ENCODE measurements at places on chromosomes 1 and 21. TPM values are rescaled to one million over a fixed set of nuclear protein-coding genes. Genes with fewer than 3 reads are reported as not detected.
A peak's percentile ranks its signal among the peaks of the same experiment; 100 is the strongest.

GRCh38 chr1:218463194-218464156 is 118.3 kb downstream of the TGFB2 start:
- peak overlapping the region; percentile 75 for H3K27ac ChIP-seq
- DNase-seq = peak; percentile 84
- H3K4me3 ChIP-seq = no peak overlapping the region
- peaks cover 35% of the 10 kb centered on the region for H3K4me1 ChIP-seq
- H3K27me3 ChIP-seq = no peaks in the 10 kb centered on the region

DNA sequence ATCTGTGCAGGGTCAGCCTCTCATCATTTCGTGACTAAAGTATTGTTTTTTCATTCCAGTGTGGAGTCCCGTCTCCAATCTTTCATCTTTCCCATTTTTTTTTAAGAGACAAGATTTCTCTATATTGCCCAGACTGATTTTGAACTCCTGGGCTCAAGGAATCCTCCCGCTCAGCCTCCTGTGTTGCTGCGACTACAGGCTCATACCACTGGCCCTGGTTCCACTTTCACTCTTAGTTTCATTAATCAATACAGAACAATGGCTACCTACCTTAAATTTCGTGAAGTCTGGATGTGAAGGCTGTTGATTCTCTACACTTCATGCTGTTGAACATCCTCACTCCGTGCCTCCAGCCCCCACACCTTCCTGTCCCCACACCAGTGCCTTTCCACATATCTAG is 97.7 kb upstream of the GREM2 start:
- no peaks in the 10 kb centered on the region for H3K27me3 ChIP-seq
- no peak for DNase-seq
- peak overlapping the region; percentile 9 for H3K4me3 ChIP-seq
- no peaks in the 10 kb centered on the region for H3K36me3 ChIP-seq

DNA sequence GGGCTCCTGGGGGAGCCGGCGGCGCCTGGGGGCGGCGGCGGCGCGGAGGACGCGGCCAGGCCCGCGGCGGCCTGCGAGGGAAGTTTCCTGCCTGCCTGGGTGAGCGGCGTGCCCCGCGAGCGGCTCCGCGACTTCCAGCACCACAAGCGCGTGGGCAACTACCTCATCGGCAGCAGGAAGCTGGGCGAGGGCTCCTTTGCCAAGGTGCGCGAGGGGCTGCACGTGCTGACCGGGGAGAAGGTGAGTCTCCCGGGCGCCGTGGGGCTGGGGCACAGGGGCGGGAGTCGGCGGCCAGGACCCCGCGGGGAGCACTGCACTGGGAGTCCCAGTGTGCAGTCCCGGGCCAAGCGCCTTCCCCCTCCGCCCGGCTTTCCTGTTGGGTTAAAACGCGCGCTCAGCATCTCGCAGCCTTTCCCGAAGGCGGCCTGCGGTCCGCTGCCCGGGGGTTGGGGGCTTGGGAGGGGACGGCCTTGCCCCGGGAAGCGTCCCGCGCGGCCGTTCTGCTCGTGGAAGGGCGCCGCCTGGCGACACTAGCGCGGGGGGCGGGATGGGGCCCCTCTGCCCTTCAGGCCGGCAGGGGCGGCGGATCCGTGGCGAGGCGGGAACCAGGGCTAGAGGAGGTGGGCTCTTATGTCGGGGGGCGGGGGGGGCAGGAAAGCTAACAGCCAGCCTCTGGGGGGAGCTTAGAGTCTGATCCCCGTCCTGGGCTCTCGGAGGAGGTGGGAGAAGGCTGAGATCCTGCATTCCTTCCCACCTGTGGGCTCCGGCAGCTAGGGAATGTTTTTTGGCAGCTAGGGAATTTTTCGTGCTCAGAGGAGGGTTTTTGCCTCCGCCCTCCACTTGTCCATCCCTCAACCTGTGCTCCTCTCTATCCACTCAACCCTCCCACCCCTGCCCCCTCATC is 1.1 kb downstream of the HUNK start:
- H3K36me3 ChIP-seq = no peaks in the 10 kb centered on the region
- peak; percentile 25 for DNase-seq
- peaks cover 21% of the 10 kb centered on the region for H3K27me3 ChIP-seq
- H3K27ac ChIP-seq = no peak overlapping the region
- peak overlapping the region; percentile 53 for H3K4me3 ChIP-seq

DNA sequence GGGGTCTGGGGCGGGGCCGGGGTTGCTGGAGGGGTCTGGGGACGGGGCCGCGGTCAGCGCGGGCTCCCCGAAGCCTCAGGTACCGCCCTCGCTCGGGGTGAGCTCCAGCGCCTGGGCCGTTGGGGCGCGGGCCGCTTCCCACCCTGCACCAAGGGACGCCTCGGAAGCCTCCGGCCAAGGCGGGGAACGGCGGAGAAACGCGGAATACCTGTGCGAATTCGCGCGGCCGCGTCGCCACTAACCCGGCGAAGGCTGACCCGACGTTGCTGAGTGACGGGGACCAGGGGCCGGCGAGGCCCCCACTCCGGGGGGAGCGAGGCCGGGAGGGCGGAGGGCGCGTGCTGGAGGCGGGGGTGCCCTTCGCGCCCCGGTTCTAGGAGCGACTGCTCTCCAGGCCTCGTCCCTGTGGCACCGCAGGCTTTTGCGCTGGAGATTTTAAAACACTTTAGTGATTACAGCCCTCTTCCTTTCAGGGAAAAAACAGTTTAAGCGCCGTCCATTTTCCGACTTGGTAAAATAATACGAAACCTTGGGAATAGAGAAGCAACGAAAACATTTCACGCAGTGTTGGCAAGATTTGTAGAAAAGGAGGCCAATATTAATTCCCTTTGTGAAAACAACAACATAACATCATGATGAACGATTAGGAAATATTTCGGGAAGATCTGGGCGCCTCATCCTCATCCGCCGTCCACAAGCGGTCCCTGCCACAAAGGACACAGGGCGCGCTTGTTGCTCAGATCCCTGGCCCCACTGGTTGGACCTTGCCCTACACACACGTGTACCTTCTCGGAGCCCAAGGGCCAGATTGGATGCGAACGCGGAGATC is 971 bp upstream of the GNG4 start:
- no peak overlapping the region for H3K27ac ChIP-seq
- H3K4me1 ChIP-seq = no peaks in the 10 kb centered on the region
- peaks cover 21% of the 10 kb centered on the region for H3K27me3 ChIP-seq
- peak overlapping the region; percentile 14 for H3K4me3 ChIP-seq
- no peaks in the 10 kb centered on the region for H3K36me3 ChIP-seq

DNA sequence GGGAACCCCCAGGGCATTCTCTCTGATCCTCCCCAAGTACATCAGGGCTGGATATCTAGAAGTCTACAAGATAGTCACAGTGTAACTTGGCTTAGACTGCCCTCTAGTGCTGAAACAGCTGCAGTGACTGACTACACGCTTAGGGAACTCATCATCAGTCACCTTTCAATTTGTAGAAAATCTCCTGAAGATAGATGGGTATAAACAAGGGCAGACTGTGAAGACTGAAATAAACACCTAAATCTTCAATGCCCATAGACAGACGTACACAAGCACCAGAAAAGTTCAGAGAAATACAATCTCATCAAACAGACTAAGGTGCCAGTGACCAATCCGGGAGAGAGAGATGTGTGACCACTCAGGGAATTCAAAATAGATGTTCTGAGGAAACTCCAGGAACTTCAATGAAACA is 46.6 kb downstream of the PACC1 start:
- DNase-seq = peak; percentile 59
- no peaks in the 10 kb centered on the region for H3K4me1 ChIP-seq
- H3K36me3 ChIP-seq = no peaks in the 10 kb centered on the region
- H3K27me3 ChIP-seq = no peaks in the 10 kb centered on the region
- no peak overlapping the region for H3K27ac ChIP-seq

DNA sequence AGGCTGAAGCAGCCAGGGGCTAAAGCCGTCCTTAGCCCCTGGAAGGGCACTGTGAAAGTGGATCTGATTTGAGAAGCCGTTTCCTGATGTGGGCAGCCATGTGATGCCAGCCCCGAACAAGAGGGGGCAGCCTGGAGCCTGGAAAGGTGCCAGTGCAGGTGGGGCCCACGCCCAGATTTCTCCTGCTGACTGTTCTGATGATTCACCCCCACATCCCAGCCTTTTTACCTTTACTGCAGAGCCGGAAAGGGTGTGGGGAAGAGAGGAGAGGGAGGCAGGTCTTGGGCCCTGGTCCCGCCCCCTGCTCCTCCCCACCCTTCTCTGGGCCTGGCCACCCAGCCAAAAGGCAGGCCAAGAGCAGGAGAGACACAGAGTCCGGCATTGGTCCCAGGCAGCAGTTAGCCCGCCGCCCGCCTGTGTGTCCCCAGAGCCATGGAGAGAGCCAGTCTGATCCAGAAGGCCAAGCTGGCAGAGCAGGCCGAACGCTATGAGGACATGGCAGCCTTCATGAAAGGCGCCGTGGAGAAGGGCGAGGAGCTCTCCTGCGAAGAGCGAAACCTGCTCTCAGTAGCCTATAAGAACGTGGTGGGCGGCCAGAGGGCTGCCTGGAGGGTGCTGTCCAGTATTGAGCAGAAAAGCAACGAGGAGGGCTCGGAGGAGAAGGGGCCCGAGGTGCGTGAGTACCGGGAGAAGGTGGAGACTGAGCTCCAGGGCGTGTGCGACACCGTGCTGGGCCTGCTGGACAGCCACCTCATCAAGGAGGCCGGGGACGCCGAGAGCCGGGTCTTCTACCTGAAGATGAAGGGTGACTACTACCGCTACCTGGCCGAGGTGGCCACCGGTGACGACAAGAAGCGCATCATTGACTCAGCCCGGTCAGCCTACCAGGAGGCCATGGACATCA is at the start of gene SFN:
Gene SFN, plus strand, starts transcription at position 369 of the 904 bp plus-strand sequence. Its CDS starts 64 bp downstream, at position 433.
- peaks cover 7% of the 10 kb centered on the region for H3K4me1 ChIP-seq
- H3K27ac ChIP-seq = no peak within 1 kb of the TSS
- H3K36me3 ChIP-seq = no peaks in the 10 kb centered on the region
- H3K27me3 ChIP-seq = no peaks in the 10 kb centered on the region

- no peaks in the 10 kb centered on the region for H3K4me1 ChIP-seq
- H3K27me3 ChIP-seq = no peaks in the 10 kb centered on the region
- no peak for DNase-seq
- H3K36me3 ChIP-seq = no peaks in the 10 kb centered on the region
- no peak overlapping the region for H3K4me3 ChIP-seq
Observed at GRCh38 chr21:29638138-29638537, 301.7 kb downstream of the GRIK1 start.

- H3K27me3 ChIP-seq = peaks cover 2% of the 10 kb centered on the region
- no peak overlapping the region for H3K4me3 ChIP-seq
- no peaks in the 10 kb centered on the region for H3K4me1 ChIP-seq
- peak; percentile 67 for DNase-seq
Observed at GRCh38 chr1:31723828-31724359, 20.1 kb upstream of the COL16A1 start.

GRCh38 chr21:35579520-35580293 is 480.6 kb downstream of the SETD4 start:
- no peaks in the 10 kb centered on the region for H3K27me3 ChIP-seq
- peak; percentile 28 for DNase-seq
- no peak overlapping the region for H3K4me3 ChIP-seq
- H3K4me1 ChIP-seq = peaks cover 23% of the 10 kb centered on the region
- H3K36me3 ChIP-seq = no peaks in the 10 kb centered on the region

DNA sequence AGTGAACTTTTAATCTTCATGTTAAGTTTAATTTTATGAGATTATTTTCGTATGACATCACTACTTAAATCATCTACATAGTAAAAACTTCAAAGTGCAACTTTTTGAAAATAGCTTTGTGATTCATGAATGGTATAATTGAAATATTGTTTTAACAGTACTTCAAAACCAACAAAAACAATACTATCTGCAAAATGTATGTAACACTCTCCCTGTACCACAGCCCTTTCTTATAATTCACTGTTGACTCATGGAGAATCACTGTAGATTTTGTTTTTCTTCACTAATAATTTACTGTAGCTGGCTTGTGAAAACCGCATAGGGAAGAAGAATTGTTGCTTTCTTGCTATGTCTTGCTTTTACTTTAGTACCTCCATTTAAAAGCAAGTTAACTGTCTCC is 301.4 kb upstream of the ADAMTS5 start:
- H3K36me3 ChIP-seq = no peaks in the 10 kb centered on the region
- no peaks in the 10 kb centered on the region for H3K27me3 ChIP-seq

- no peaks in the 10 kb centered on the region for H3K36me3 ChIP-seq
- no peak overlapping the region for H3K4me3 ChIP-seq
- no peaks in the 10 kb centered on the region for H3K27me3 ChIP-seq
- peak; percentile 38 for DNase-seq
Observed at GRCh38 chr21:38494251-38494642, 4.0 kb downstream of the ERG start.

DNA sequence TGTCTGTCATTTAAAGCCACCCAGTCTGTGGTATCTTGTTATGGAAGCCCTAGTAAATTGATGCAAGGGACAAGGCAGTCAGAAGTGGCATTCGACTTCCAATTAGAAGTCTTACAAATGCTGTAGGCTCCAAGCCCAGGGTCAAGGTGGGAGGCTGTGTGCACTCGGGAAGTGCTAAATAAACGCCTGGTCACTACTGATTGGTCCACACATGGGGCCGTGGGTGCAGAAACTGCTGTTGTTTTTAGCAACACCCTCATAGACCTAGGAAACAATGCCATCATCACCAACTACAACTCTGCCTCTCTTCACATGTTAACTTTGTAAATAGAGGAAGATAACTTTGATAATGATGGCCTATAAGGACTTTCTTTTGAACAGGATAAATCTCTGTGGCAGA is 20.2 kb upstream of the ZBTB21 start:
- H3K4me3 ChIP-seq = no peak overlapping the region
- H3K27me3 ChIP-seq = peaks cover 6% of the 10 kb centered on the region
- peaks cover 6% of the 10 kb centered on the region for H3K4me1 ChIP-seq

DNA sequence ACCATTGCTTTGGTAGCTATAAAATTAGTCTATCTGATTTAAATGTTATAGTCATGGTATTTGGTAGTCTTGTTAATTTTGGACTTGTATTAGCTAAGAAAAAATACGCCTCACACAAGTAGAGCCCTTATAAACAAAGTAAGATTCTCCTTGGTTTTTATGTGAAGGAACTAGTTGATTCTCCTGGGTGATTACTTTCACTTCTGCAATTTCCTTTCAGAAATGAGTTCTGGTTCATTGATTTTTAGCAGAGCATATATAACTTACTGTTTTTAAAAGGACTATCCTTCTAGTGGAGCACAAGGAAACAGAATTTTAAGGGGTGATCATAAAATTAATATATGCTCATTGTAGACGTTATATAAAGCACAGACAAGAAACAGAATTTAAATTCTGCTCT is 120.1 kb downstream of the BACH1 start:
- DNase-seq = no peak
- no peaks in the 10 kb centered on the region for H3K4me1 ChIP-seq
- no peaks in the 10 kb centered on the region for H3K27me3 ChIP-seq
- no peaks in the 10 kb centered on the region for H3K36me3 ChIP-seq
- no peak overlapping the region for H3K27ac ChIP-seq
- no peak overlapping the region for H3K4me3 ChIP-seq

DNA sequence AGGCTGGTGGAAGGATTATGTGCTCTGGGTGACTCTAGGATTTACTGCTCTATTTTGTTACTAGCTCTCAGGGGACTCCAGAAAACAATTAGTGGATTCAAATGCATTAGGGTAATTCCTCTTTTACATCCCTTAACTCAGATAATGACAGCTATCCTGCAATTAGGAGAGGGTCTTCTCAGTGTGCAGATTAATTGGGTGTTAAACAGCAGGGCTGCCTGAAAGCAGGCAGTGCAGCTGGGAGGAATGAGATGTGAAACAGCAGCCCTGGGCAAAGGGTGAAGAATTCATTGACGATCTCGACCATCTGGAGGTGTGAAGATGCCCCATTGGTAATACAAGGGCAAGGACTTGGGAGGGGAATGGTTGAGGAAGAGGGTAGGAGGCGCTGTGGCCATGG is 66.1 kb downstream of the HTR6 start:
- H3K4me1 ChIP-seq = peaks cover 12% of the 10 kb centered on the region
- no peak for DNase-seq
- no peak overlapping the region for H3K4me3 ChIP-seq
- H3K27ac ChIP-seq = no peak overlapping the region
- no peaks in the 10 kb centered on the region for H3K27me3 ChIP-seq
- H3K36me3 ChIP-seq = no peaks in the 10 kb centered on the region

The LORICRIN gene
- total RNA-seq = not detected

The CYP4A22 gene
- total RNA-seq = not detected

The PDC gene
- not detected for total RNA-seq

The OR6K3 gene
- not detected for total RNA-seq

The B3GALT2 gene
- 1.3 TPM for total RNA-seq
